Pulmonary artery endothelial cell (primary cell): ENCODE measurements at places on chromosomes 6 and 20. TPM values are rescaled to one million over a fixed set of nuclear protein-coding genes. Genes with fewer than 3 reads are reported as not detected.

GRCh38 chr6:123687864-123688263 lies 51.1 kb upstream of the TRDN start:
- DNase-seq = no peak

DNA sequence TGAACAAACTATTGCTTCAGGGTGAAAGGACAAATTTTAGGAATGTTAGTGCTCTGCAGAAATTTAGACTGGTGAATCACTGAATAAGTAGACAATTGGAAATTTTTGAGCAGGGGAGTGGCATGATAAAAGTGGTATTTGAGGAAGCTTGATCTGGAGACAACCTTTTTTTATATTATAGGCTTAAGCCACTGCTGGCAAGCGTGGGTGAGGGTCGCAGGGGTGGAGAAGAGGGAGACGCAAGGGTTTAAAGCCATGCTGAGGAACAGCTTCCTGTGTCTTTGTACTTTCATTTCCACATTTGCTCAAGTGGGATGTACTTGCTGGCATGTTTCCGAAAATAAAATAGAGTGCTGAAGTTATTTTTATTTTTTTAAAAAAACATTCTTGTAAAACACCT lies 23.7 kb downstream of the NCOA7 start:
- no peak for DNase-seq

Gene SIRPG
- total RNA-seq = not detected in 2 replicates

DNA sequence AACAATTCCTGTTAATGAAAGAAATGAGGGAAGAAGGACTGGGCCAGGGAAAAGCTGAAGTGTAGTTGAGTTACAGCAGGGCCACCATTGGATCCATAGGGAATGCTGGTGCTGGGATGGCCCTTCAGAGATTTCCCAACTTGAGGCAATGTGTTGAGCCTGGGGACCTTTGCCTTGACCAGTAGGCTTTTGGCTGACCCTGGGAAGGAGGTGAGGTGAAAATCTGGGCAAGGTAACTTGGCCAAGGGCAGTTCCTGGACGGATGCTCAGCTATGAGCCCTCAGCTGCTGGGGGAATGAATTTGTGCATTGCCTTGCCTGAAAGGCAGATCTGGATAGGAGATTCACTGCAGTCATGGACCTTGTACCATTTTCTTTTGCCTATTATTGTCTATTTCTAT lies 20.4 kb downstream of the UTRN start:
- no peak for DNase-seq

Gene RFX6
- total RNA-seq = not detected in 2 replicates

Gene BTNL2
- not detected in 2 replicates for total RNA-seq

DNA sequence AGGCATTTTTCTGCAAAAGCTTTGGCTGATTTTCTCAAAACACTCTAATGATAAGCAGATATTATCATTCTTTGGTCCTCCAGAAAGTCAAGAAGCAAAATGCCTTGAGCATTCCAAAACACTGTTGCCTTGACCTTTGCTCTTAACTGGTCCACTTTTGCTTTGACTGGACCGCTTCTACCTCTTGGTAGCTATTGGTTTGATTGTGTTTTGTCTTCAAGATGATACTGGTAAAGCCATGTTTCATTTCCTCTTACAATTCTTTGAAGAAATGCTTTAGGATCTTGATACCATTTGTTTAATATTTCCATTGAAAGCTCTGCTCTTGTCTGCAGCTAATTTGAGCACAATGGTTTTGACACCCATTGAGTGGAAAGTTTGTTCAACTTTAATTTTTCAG lies 35.6 kb upstream of the SDHAF4 start:
- no peak for DNase-seq

Gene BEND3
- 2.0 and 3.5 TPM in 2 replicates for total RNA-seq

GRCh38 chr6:57257911-57258541 lies 35.9 kb upstream of the RAB23 start:
- DNase-seq = no peak

- no peak for DNase-seq
Measured at GRCh38 chr6:7198833-7199800, 91.4 kb downstream of the RREB1 start.

GRCh38 chr6:106477146-106477545 lies 116.6 kb downstream of the CRYBG1 start:
- DNase-seq = no peak
